ENCODE measurements at places on chromosomes 13 and 19. TPM values are rescaled to one million over a fixed set of nuclear protein-coding genes. Genes with fewer than 3 reads are reported as not detected.

GRCh38 chr13:111862836-111863815, 203.8 kb upstream of the SOX1 start:
- no peak for DNase-seq

Gene ZNF439
- total RNA-seq: 15.4 TPM

Gene RASA3
- total RNA-seq: 252 TPM

Gene RNF17
- total RNA-seq: not detected

Measured in natural killer cell (primary cell).